Inflammatory macrophage treated with lipopolysaccharide for 4 hours (primary cell): ENCODE measurements at places on chromosomes 16 and 17.
A peak's percentile ranks its signal among the peaks of the same experiment; 100 is the strongest.

DNA sequence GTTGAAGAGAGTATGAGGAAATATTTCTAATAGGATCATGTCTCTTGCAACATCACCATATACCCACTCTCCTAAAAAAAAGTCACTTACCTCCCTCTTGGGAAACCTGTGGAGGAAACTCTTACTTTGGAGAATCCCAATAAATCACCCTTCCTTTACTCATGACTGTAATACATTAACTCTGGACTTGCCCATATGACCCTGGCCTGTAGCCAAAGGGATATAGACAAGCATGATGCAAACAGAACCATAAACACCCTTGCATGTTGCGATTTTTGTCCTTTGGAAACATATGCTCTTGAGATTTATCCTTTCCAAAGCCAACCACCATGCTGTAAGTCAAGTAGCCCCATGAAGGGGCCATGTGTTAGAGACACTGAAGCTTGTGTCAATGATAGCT lies 19.5 kb downstream of the CDH11 start:
- no peak for DNase-seq

GRCh38 chr16:86449446-86450095 lies 60.8 kb upstream of the FOXF1 start:
- DNase-seq, result no peak

DNA sequence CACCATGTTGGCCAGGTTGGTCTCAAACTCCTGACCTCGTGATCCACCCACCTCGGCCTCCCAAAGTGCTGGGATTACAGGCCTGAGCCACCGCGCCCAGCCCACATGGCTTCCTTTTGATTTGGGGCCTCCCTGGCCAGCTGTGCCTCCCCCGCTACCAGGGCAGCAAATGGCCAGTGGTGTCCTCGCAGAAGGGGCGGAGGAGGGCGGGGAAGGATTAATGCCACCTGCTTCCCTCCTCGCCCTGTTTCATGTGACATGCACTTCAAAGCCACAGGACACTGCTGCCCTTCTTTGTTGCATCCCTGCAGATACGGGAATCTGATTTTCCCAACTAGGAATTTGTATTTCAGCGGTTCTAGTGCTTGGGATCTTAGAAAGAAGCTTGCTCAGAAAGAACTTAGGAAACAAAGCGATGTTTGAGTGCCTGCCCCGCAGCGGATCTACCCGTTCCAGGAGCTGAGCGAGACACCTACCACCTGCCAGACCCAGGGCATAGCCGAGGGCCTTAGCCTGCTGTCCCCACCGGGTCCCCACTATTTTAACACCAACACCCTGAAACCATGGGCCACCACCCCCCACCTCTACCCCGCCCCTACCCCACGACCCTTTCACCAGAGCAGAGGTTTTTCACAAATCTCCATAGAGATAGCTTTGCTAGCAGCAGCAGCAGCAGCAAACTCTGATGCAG lies 37.7 kb upstream of the CCDC182 start:
- no peak for DNase-seq

- peak; percentile 4 for DNase-seq
Measured at GRCh38 chr17:12089809-12090384, 69.2 kb downstream of the MAP2K4 start.

- DNase-seq, result no peak
Measured at GRCh38 chr16:82955741-82956348, 329.1 kb downstream of the CDH13 start.

DNA sequence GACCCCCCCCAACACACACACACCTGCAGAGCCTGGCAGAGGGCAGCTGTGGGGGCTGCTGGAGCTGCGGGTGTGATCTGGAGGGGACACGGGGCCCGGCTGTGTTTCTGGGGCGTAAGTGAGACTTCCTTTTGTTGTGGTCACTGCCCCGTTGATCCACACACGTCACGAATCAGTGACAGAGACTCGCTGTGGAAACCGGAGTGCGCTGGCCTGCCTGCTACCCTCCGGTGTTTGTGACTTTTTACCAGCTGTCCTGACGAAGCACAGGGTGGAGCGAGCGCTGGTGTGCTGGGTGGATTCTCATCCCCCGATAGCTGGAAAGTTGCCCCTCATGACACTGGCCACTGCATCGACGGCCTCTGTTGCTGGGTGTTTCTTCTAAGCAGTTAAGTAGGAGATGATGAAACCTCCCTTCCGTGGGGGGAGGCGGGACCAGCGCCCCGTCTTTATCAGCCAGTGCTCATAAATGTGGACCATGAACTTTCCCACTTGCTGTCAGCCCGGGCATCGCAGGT lies 2.3 kb downstream of the METRNL start:
- DNase-seq, result peak; percentile 64

DNA sequence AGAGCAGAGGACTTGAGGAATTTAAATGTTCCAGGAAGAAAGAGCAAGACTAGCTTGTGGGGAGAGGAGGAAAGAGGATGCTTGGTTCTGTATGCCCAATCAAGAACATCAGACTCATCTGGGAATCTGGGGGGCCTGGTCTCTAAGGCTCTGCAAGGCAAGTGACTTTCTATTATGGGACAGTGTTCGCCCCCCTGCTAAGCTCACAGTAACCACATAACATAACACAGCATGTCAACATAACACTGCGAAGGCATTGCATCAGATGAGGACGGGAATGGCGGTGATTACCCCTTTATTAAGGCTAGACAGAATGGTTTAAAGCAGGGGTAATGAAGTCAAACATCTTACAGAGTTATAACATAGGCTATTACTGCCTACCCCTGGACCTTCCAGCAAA lies 176.6 kb upstream of the IRX6 start:
- DNase-seq, result no peak

GRCh38 chr17:67080804-67081203 lies 36.5 kb downstream of the CACNG1 start:
- no peak for DNase-seq

- DNase-seq, result no peak
Measured at GRCh38 chr16:747978-748746, 7.4 kb upstream of the CIAO3 start.
